ENCODE measurements at places on chromosomes 12 and 14. TPM values are rescaled to one million over a fixed set of nuclear protein-coding genes. Genes with fewer than 3 reads are reported as not detected.

DNA sequence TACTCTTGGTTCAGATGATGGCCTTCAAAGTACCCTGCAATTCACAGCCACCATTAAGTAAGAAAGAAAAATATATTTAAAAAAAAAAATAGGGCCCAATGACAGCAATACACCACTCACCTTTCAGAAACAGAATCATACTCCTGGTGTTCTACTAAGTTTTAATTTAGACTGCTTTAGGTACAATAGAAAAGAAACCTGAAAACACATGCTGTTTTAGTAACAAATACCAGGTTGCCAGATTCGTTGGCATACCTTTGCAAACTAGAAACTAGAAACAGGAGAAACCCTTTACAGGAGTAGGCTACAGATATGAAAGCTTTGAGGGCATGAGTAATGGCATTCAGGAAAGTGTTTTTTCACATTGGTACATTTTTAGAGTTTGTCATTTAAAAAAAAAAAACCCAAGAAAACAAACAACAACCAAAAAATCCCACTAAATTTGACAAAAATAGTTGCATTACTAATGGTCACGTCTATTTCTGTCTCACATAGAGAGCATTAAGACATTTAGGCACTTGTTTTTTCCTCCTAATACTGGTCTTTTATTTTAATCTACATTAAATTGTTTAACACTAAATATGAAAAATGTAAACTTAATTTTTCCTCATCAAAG lies 4.0 kb downstream of the SIX1 start:
- DNase-seq = no peak

- no peak for DNase-seq
Observed at GRCh38 chr12:111482462-111482861, 76.7 kb downstream of the SH2B3 start.

DNA sequence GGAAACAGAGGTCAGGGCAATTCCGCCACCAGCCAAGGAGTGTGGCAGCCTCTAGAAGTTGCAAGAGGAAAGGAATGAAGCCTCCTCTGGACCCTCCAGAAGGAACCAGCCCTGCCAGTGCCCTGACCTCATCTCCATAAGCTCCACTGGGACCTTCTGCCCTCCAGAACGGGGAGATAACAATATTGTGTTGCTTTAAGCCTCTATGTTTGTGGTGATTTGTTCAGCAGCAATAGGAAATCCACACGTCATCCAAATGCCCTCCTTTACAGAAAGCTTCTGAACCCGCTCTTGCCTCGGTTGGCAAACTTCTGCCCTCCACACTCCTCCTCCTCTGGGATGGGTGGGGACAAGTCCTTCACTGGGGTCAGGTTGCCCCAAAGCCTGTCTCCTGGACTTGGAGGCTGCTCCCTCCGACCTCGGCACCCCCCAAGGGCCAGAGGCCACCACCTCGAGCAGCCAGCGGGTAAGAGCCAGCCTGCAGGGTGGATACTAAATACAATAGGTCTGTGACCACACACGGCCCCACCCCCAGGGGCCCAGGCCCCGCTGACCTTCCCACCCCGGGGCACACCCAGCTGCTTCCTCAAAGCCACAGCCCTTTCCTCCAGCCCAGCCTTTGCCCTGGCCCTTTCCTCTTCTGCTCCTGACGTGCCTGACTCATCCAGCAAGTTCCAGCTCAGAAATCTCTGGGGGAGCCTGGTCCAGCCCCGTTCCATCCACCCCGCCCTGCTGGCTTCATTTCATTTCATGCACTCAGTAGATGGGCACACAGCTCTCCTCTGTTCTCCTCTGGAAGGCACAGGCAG lies 58.7 kb upstream of the NCOR2 start:
- peak; percentile 92 for DNase-seq

The RNFT2 gene
- 0.78 TPM for total RNA-seq

The B4GALNT1 gene
- 11.1 TPM for total RNA-seq

DNA sequence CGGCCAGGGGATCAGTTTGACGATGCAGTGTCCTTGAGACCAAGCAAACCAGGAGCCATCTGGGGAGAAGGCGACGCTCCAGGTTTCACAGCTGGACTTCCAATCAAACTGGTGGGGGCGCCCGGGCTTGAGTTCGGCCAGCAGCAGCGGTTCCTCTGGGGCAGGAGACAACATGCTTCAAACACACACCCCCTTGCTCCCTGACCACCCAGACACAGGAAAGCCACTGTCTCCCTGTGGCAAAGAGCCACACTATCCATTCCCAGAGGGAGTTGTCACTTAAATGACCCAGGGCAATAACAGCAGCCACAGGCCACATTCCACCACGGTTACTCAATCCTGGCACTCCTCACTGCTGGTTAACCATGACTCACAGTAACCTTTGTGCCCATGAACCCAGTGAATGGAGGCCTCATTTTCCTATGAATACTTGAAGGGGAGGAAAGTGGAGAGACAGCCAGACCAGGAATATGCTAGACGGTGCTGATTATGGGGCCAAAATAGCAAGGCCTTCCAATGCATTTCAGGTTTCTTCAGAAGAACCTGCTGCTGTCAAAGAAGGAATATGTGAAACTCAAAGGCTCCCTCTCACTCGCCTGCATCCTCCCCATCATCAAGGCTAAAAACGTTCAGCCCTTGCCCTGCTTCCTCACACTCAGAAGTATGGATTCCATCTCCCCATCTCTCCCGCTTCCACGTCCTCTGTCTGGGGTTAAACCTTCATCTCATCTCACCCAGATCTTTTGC lies 8.5 kb downstream of the WSB2 start:
- DNase-seq = peak; percentile 82

The SIX4 gene
- 1.9 TPM for total RNA-seq

DNA sequence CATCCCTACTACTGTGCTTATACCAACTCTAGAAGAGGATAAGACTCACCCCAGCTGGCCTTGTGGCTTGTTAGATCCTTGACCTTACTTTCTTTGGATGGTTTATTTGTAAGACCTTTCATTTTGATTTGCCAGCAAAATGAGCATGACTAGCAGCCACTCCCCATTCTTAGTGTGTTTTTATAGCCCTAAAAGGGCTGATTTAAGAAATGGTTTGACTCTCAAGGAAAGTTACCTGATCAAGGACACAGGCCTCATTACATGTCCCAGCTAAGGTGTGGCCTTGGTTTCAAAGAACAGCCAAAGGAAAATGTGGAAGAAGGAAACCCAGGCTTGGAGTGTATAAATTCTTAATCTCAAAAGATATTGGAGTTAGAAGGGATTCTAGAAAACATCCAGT lies 41.4 kb downstream of the SLC17A8 start:
- no peak for DNase-seq

All from cardiac septum (tissue), 1 donor.